ENCODE measurements at places on chromosomes 3 and 15.

- DNase-seq, result no peak
Measured at GRCh38 chr3:8581806-8582445, 62.7 kb downstream of the SSUH2 start.

- no peak for DNase-seq
Measured at GRCh38 chr3:149339931-149340309, 6.5 kb upstream of the TM4SF18 start.

DNA sequence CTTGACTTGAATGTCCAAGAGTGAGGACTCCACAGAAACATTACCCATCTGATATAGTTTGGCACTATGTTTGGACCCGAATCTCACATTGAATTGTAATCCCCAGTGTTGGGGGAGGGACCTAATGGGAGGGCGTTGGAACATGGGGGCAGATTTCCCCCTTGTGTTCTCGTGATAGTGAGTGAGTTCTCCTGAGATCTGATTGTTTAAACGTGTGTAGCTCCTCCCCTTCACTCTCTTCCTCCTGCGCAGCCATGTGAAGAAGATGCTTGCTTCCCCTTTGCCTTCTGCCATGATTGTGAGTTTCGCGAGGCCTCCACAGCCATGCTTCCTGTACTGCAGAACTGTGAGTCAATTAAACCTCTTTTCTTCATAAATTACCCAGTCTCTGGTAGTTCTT, 273.9 kb upstream of the TBC1D5 start:
- DNase-seq, result no peak

GRCh38 chr3:195559723-195560409, 16.7 kb upstream of the PPP1R2 start:
- no peak for DNase-seq

DNA sequence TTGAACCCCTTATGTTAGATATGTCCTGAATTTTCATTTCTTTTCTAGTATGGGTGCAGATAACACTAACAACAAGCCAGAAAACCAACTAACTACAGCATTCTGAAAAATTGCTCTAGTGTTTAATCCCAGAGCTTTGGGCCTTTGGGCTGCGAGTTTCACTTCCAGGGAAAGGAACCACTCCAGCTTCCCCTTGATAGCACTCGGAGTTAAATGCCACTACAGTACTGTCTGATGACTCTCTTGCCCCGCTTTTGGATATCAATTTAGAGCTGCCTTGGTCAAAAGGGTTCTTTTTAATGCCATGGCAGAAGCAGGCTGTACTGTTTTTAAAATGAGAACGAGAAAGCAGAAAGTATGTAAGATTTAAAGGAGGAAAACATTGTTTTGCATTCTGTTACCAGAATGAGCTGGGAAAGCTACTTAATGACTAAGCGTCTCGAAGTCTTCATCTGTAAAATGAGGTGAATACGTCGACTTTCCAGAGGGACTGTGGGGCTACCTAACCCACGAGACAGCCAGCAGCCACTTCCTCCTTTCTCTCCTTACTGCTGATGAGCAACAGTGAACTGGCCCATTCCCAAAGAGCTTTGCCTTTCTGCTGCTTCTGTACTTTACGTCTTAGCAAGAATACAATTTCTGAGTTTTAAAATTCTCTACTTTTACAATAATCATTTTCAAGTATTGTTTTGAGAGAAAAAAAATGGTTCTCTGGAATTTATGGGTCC, 299.3 kb upstream of the LYSMD4 start:
- no peak for DNase-seq

- DNase-seq, result no peak
Measured at GRCh38 chr3:28150465-28151206, 90.8 kb upstream of the CMC1 start.
